ENCODE measurements at places on chromosomes 2 and 18.

DNA sequence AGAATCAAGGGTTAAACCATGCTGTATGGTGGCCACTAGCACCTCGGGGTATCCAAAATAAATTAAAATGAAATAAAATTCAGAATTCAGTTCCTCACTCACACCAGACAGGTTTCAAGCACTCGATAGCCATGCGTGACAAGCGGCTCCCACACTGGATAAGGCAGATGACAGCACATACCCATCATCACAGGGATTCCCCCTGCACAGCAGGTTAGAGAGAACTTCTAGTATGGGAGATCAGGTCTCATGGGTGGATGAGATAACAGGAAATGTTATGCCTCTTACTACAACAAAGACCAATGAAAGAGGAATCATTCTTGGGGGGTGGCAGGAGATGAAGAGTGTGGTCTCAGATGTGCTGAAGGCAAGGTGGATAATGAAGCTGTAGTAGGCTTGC lies 121.9 kb upstream of the ACAA2 start:
- DNase-seq = no peak

DNA sequence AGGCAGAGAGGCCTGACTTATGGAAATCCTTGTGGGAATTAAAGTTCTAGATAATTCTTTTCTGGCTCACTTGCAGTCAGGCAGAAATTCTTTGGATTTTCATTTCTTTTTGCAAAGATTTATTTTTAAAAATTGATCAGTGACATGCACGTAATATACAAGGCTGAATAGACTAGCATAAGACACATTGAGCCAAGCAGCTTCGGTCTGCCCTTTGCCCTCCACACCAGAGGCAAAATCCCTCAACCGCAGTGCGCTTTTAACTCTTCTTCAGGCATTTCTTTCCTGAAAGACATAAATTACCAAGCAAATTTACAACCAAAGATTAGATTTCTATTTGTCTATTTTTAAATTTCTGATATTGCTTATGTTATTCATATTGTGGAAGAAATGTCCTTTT lies 227.9 kb downstream of the LOXHD1 start:
- DNase-seq = no peak

DNA sequence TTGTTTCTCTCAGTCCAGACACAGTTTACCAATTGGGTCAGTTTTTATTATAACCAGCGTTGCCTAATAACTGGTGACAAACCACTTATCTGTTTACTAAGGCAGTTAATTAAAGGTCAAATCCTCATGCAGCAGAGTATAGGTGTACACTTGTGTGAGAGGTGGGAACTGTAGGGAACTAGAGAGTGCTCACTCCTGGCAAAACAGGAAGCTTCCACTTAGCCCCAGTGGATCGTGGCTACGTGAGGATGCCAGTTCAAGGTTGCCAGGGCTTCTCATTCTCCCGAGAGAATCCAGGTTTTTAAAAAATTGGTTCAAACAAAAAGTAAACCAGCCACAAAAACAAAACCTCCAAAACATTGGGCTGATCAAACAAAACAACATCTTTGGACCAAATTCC lies 8.1 kb downstream of the CYBRD1 start:
- DNase-seq = no peak

DNA sequence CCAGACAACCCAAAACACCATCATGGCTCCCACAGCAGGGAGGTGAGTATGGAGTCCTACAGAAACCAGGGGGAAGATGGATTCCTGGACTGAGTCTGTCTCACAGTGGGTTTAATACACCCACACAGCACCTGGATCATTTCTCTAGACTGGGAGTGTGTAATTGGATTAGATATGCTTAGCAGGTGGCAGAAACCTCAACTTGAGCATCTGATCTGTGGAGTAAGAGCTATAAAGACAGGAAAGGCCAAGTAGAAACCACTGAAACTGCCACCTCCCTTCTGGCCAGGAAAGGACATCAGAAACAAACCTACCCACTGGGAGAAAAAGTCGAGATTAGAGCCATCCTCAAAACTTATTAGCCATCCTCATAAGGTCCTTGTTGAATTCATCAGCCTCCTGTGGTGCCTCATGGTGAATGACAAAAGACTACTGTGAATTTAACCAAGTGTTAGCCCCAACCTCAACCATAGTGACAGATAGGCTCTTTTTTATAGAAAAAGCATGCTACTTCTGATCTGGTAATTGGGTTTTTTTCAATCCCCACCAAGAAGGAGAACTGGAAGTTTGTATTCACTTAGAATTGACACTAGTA lies 28.1 kb upstream of the CHST9 start:
- DNase-seq = no peak

GRCh38 chr2:225010804-225011203 lies 31.5 kb downstream of the DOCK10 start:
- DNase-seq = no peak

DNA sequence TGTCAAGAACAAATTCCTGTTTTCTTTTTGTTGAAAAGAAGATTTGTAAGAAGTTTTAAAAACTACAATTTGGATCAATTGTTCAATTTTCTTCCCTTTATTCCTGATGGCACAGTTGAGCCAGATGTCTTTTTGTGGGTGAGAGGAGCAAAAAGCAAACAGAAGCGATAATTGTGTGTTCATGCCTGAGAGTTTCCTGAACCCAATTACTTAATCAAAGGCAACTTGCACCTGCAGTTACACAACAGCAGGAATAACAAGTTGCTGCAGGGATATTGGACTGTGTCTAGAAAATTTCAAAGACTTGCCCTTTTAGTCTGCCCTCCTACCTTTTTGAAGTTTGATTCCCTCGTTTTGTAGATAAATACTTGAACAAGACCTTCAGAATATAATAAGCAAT lies 383.6 kb downstream of the DSEL start:
- DNase-seq = no peak

GRCh38 chr2:4533806-4534205 lies 830.4 kb downstream of the DCDC2C start:
- DNase-seq = no peak

DNA sequence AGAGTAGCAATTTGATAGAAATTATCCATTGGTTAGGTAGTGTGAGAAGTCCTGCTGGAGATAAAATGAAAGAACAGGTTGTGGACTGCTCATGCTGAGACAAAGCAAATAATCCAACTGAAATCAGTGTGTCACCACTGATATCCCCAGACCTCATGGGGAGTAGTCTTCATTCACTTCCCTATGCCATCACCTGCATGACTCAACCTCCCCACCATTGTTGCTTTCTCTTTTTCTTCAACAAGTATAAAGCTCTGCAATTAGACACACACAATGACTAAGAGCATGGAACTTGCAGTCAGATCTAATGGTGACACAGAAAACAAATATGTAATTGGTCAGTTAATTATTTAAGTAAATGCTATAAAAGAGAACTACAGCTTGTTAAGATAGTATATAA lies 475.3 kb downstream of the RIT2 start:
- no peak for DNase-seq

- DNase-seq = no peak
These were observed 104.0 kb downstream of the PRPF40A start for GRCh38 chr2:152613235-152613634.

GRCh38 chr2:153100151-153100550 lies 378.4 kb downstream of the RPRM start:
- no peak for DNase-seq

DNA sequence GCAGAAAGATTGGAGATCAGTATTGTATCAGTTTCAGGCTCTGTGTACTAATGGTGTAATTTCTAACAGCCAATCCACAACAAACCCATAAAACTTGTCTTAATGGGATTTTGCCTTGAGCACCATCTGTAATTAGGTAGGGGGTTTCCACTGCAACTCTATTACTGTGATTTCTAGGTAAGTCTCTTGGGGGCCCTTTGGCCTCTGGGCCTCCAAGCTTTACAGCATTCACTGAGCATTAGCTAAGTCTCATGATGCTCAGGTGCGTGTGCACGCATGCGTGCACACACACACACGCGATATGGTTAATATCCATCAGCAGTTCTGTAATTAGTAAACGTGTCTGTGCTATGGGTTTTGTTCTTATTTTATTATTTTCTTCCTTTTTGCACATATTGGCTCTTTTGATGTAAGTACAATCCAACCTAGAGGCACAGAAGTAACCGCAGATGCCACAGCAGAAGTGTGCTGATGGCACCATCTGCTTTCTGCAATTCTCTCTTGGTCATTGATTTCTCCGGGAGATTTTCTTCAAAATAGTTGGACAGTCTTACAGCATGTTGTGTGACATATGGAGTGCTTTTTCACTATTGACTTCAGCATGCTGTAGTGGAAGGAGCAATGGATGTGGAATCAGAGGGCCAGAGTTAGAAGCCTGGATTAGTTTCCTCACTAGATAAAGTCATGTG lies 592.0 kb downstream of the LRRTM4 start:
- DNase-seq = no peak

DNA sequence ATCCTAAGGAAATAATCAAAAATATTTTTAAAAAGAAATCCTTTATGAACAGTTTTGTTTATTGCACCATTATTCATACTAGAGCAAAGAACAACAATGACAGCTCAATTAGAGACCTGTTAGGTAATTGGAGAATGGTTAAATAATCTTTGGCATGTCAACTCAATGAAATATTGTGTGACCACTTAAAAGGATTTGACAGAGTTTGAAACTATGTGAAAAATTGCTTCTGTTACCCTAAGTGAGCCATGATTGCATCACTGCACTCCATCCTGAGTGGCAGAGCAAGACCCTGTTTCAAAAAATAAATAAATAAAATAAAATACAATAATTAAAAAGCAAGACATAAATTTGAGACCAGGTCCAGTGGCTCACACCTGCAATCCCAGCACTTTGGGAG lies 66.1 kb upstream of the ATP8B1 start:
- no peak for DNase-seq

GRCh38 chr2:3662239-3662638 lies 4.2 kb downstream of the ALLC start:
- DNase-seq = no peak

DNA sequence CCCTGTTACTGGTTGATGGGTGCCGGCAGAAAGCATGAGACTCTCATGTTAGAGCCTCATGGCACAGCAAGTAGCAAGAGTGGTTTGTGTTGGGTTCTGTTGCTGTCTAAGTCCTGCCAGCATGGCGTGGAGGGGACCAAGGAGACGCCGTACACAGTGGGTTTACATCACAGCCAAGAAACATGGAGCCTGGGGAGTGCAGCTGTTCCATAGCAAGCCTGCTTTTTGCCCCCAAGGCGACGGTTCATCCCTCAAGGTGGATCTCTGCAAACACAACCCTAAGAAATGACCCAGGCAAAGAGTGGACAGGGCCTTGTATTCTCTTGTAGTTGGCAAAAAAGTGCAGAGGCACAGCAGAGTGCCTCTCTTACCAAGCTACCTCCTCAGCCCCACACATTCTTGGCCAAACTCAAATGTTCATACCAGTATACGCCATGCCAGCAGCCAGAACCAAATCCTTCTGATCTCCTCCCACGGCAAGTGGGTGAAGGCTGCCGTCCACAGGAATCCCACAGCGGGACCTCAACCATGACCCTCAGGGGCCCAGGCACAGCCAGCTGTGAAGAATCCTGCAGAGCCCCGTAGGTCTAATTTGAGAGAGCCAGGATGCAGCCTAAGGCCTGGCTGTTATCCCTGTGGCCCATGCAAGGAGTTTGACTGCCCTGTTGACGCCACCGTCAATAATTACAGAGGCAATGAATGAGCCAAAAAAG lies 19.0 kb downstream of the SNED1 start:
- DNase-seq = no peak

- no peak for DNase-seq
These were observed 12.2 kb upstream of the SOCS6 start for GRCh38 chr18:70276416-70277191.

DNA sequence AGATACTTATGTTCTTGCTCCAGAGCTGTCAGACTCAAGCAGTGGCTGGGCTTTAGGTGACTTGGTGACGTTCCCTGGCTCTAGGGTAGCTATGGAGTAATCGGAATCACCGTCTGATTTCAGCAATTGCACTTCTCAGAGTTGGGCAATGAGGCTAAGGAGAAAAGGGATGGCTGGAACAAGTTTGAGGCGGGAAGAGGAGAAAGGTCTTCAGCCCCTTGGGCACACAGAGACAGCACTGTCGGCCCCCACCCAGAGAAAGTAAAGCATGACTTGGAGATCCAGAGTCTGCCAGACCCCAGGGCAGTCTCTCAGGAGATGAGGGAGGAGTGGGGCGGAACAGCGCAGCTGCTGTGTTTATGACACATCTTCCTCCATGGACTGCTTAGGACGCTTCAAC lies 114.5 kb downstream of the KLHL29 start:
- DNase-seq = no peak

- DNase-seq = peak; percentile 30
These were observed 61.4 kb downstream of the TTC39C start for GRCh38 chr18:24075767-24076597.

- DNase-seq = peak; percentile 46
These were observed 169.4 kb downstream of the NEDD4L start for GRCh38 chr18:58213440-58213839.

DNA sequence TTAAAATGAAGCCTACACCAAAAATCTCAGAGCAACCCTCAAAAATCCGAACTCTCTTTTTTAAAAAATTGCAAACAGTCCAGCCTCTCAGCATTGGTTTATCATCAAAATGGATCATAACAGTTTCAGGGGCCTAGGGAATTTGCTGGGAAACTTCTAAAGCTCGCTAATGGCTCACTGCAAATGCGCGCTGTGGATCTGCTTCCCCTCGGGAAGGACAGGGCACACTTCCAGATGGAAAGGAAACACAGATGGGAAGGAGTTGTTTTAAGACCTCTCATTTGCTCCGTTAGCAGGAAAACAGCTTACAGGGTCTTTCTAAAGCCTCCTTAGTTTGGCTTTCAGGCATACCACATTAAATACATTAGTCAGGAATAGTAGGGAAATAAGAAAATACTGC lies 27.2 kb downstream of the FECH start:
- no peak for DNase-seq

- no peak for DNase-seq
These were observed 475.4 kb downstream of the PARD3B start for GRCh38 chr2:205020673-205021072.

DNA sequence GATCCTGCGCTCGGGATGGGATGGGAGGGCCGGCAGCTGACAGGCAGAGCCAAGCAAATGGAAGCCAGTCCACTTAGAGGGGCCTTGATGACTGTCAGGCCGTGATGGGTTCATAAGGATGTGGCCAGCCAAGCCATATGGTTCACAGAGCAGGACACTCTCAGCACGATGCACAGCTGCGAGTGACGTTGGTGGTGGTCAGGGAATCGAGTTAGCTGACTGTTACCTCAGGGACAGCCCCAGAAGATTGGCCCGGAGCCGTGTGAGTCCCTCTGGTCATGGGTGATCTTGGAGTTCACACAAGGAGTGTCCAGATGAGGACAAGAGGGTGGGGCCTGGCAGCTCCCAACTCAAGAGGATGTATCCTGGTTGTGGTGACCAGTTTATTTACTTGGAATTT lies 70.2 kb downstream of the TPGS2 start:
- DNase-seq = no peak

- peak; percentile 36 for DNase-seq
These were observed 13.0 kb upstream of the ARHGAP25 start for GRCh38 chr2:68721482-68722101.

- no peak for DNase-seq
These were observed 1.1 kb upstream of the TACR1 start for GRCh38 chr2:75200140-75201096.

- DNase-seq = no peak
These were observed 59.9 kb downstream of the ATP9B start for GRCh38 chr18:79129120-79129519.
